ENCODE measurements at places on chromosomes 2 and 18. TPM values are rescaled to one million over a fixed set of nuclear protein-coding genes. Genes with fewer than 3 reads are reported as not detected.

STARD6 gene
- total RNA-seq: not detected

POTEI gene
- total RNA-seq: not detected

DNA sequence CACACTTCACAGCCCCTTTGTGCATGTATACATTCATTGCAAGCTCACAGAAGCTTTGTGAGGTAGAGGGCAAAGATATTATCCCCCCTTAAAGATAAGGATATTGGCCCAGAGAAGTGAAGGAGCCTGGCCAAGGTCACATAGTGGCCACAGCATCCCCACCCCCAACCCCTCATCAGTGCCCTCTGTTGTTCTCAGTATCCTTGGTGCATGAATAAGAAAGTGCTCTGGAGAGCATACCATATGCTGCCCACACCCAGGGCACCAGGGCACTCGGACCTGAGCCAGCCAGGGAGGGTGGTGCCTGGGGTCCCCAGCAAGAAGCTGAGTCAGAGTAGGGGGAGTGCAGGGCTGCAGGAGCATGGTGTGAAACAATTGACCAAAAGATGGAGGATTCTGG is 3.3 kb downstream of the DYSF start:
- no peak for DNase-seq

GRCh38 chr2:161423421-161424393 is 7.6 kb downstream of the TBR1 start:
- DNase-seq: no peak

TRIM43 gene
- total RNA-seq: not detected

- no peak for DNase-seq
Measured at GRCh38 chr2:86633155-86633651, 9.5 kb upstream of the RNF103 start.

DNA sequence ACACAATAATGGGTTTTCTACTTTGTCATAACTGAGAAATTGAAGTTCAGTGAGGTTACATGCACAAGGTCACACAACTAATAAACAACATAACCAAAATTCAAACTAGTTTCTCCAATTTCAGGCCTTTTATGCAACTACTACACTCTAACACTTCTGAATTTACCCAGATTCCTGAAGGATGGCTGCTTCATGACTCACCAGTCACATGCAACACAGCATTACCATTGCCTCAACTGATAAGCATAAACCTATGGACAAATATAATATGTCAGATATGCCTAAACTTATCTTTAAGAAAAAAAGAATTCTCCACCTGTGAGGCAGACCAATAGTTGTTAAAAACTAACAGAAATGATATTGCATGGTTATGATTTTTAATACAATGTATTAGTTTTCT is 586.5 kb upstream of the SLC8A1 start:
- no peak for DNase-seq

GRCh38 chr2:98781822-98782221 is 50.9 kb upstream of the MGAT4A start:
- no peak for DNase-seq

SCYGR7 gene
- not detected for total RNA-seq

DNA sequence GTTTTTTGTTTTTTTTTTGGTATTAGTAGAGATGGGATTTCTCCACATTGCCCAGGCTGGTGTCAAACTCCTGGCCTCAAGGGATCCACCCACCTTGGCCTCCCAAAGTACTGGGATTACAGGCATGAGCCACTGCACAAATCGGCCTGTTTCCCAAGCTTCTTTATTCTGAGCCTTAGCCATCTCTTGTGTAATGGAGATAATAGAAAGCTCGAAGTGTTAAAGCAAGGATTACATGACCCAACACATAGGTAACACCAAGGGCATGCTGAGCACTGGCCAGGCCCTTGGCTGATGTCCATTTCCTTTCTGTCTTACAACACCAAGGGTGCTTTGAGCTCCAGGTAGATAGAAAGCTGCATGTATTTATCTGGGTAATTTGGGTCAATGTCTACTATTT is 187.8 kb upstream of the MEX3C start:
- no peak for DNase-seq

DNA sequence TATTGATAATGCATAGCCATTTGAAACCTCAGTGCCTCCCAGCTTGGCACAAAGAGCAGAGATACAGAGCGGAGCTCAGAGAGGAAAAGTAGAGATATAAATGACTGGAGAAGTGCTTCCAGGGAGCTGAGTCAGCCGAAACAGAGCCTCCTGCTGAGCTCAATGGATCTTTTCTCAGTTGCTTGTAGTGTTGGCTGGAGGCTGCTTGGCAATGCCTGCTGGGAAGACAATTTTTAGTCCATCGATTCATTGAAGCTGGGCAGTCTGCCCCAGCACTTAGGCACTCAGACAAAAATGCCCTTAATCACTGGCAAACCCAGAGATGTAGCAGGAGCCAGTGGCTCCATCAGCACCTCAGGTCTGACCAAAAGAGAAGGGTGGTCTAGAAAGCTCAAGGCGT is 81.3 kb upstream of the SETBP1 start:
- no peak for DNase-seq

CYTIP gene
- not detected for total RNA-seq

DNA sequence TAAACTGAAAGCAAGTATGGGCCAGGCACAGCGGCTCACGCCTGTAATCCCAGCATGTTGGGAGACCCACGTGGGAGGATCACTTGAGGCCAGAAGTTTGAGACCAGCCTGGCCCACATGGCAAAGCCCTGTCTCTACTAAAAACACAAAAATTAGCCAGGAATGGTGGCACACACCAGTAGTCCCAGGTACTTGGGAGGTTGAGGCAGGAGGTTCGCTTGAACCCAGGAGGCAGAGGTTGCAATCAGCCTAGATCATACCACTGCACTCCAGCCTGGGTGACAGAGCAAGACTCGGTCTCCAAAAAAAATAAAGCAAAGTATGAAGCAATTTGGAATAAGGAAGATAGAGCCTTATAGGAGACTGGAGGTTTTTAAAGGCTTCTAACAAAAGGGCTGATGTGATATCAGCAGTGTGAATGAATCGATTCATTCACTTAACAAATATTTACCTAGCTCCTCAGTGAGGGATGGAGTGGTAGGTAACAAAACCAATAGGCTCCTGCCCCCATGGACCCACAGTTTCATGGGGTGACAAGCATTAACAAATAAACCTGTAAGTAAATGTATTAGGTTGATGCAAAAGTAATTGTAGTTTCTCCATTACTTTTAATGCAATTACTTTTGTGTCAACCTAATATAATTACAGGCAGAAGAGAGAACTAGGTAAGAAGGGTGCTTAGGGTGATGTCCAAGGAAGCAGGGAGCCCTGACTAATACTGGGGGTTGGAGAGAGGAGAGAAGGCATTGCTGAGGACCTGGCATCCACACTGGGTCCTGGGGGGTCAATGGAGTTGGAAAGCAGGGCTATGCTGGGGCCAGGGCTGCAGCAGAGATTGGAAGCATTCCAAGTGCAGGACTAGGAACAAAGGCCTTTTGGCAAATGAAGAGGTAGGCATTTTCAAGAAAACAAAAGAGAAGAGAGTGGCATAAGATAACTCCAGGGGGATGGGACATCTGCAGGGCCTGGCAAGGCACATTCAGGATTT is 195.4 kb upstream of the ARL4C start:
- no peak for DNase-seq

M1AP gene
- not detected for total RNA-seq

GRCh38 chr2:72934683-72935610 is 17.6 kb downstream of the EMX1 start:
- no peak for DNase-seq

- no peak for DNase-seq
Measured at GRCh38 chr2:162720559-162721271, 117.9 kb downstream of the KCNH7 start.

DNA sequence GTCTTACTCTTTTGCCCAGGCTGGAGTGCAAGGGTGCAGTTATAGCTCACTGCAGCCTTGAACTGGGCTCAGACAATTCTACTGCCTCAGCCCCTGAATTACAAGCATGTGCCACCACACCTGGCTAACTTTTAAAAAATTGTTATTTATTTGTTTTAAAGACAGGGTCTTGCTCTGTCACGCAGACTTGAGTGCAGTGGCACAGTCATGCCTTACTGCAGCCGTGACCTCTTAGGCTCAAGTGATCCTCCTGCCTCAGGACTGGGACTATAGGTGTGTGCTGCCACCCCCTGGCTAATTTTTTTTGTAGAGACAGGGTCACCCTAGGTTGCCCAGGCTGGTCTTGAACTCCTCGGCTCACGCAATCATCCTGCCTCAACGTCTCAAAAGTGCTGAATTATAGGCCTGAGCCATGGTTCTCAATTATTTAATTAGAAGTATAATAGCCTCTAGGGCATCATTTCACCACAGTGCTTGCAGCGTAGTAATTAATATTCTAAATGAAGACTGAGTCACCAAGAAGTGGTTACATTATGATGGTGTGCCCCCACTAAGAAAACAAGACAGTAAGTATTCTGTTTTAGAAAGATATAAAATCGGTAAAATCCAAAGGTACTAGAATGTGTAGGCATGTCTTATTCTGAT is 69.6 kb downstream of the EML4 start:
- DNase-seq: no peak

DNA sequence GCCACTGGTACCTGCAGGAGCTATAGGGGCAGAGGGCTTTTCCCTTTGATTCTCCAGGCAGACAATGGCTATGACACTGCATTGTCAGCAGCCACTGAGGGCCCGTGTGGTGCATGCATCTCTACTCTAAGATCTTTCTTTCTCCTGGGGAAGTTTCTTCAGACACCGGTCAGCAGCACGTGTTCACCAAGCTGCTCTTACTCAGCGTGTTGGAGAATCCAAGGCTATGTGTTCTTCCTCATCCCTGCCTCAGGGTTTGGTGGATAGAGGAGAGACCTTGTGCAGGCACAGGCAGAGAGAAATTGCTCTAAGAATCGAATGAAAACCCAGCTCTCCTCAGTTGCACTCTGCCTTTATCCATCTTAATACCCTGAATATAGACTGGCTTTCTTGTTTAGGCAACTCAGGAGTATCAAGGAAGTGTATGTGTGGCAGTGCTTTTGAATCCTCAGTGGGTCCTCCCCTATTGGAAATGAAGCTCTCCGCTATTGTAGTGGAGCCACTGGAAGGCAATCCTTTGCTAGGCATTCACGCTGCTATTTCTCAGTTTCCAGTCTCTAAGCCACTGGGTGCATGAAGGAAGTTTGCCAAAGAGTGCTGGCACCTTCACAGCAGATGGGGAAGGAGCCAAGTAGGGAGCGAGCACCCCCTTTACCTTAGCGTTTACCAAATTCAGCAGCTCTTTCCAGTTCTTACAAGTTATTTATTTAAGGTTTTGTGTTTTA is 86.9 kb upstream of the EML6 start:
- DNase-seq: no peak

KCNG2 gene
- not detected for total RNA-seq

GRCh38 chr2:2112416-2113105 is 218.5 kb downstream of the MYT1L start:
- DNase-seq: no peak

DNA sequence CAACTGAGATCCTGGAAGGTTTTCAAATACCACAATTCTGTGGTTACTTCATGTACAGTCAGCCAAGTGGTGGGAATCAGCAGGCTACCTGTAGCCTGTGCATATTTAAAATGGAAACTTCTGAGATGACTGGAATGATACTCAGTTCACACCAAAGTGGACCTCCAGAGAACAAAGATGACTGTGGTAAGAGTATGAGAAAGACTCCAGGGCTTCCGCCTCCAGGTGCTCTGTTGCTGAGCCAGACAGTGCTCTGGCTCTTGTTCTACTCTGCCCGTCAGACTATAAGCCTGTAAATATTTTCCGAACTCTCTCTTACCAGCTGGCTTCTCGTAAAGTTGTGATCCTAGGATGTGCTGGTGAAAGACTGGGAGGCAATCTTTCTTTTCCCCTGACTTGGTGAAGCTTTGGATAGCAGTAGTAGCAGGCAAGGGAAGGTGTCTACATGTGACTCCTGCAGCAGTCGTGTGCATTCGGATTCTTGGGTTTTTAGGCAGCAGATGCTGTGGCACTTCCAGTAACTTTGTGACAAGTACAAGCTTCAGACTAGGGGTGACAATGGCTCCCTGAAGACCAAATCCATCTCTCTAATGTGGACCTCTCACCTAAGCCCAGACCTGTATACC is 23.1 kb downstream of the ST3GAL5 start:
- DNase-seq: peak; percentile 35

- DNase-seq: no peak
Measured at GRCh38 chr2:33694904-33695303, 95.8 kb upstream of the FAM98A start.

- no peak for DNase-seq
Measured at GRCh38 chr2:156356014-156356754, 23.7 kb upstream of the NR4A2 start.

- DNase-seq: no peak
Measured at GRCh38 chr18:48265328-48265727, 143.9 kb downstream of the ZBTB7C start.

- DNase-seq: no peak
Measured at GRCh38 chr2:60963190-60963589, 54.3 kb upstream of the PEX13 start.

CD8B gene
- total RNA-seq: not detected

GALNT14 gene
- 0.21 TPM for total RNA-seq

DNA sequence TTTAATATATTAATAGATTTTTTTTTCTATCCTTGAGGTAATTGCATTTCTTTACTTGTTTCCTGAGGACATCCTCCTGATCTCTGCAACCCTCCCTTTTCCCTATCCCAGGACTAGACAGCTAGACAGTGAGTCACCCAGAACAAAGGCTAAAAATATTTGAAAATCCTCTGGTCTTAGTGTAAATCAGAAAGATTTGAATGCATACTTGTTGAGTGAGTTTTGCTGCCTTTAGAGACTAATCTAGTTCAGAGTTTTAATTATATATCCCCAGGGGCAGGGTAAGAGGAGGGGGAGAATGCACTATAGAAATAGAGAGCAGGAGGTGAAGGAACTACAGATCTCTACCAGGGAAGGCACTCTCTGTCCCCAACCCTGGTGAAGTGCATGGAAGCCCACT is 202.3 kb upstream of the TCF4 start:
- peak; percentile 70 for DNase-seq

TOGARAM2 gene
- total RNA-seq: 0.03 TPM

DNAH6 gene
- 1.1 TPM for total RNA-seq

RGPD4 gene
- not detected for total RNA-seq

DNA sequence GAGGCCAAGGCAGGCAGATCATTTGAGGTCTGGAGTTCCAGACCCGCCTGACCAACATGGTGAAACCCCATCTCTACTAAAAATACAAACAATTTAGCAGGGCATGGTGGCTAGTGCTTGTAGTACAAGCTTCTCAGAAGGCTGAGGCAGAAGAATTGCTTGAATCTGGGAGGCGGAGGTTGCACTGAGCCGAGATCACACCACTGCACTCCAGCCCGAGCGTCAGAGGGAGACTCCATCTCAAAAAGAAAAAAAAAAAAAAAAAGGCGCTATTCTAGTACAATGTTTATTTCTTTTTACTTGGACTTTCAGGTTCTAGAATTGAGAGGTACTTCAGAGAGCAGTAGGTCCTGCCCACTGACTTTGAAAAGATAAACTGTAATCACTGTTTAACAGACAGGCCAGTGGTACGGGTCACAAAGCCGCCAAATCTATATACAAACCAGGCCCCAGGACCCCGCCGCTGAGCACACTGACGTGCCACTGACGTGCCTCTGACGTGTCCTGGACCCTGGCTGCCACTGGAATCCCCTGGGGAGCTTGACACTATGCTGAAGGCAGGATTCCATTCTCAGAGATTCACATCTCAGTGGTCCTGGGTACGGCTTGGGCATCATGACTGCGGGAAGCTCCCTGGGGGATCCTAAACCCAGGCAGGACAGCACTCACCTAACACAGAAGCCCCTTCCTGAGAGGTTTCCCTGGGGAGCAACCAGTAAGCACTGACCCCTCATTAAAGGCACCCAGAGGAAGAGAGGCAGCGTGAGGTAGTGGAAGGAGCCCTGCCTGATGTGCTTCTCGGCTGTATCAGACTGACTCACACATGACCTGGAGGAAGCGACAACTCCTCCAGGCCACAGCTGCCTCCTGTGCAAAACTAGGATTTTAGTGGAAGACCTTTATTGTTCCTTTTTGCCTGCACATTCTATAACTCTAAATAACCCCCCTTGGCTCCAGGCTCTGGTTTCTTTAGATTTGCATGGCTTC is 197.8 kb upstream of the MEIS1 start:
- no peak for DNase-seq
